ENCODE measurements at places on chromosomes 1 and 21.
A peak's percentile ranks its signal among the peaks of the same experiment; 100 is the strongest.

- DNase-seq, result no peak
Observed at GRCh38 chr1:179770887-179771502, 27.9 kb downstream of the FAM163A start.

- peak; percentile 52 for DNase-seq
Observed at GRCh38 chr1:235018161-235018560, 110.5 kb downstream of the TOMM20 start.

GRCh38 chr1:22331618-22332423 is 119.8 kb upstream of the ZBTB40 start:
- DNase-seq, result no peak

GRCh38 chr1:44842862-44843655 is at the start of gene PTCH2:
TSS of gene PTCH2 (minus strand) at chr1:44843253. CDS start at chr1:44842932, 321 bp downstream.
- DNase-seq, result peak; percentile 29

DNA sequence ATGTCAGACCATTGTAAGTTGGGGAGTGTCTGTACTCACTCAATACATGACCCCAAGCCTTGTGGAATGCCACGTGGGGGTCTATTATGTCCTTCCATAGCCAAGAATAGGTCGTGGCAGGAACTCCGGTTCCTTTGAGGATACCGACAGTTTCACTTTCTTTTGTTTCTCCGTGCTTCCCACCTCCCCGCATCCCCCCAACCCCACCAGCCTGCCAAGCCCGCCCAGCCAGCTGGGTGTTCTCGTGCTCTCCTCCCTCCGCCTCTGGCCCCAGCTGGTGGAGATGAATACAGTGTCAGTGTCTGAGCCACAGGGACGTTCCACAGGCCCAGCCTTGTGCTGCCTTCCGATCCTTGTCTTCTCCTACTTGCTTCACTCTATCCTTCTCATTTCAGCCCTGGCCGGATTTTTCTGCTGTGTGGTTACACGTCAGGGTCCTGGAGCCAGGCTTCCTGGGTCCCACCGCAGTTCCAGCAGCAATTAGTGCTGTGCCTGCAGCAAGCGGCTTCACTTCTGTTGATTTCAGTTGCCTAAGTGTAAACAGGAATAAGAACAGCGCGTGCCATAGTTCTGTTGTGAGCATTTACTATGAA is 4.1 kb upstream of the AGTRAP start:
- no peak for DNase-seq

GRCh38 chr1:24717887-24718650 is 27.2 kb upstream of the CLIC4 start:
- DNase-seq, result no peak

DNA sequence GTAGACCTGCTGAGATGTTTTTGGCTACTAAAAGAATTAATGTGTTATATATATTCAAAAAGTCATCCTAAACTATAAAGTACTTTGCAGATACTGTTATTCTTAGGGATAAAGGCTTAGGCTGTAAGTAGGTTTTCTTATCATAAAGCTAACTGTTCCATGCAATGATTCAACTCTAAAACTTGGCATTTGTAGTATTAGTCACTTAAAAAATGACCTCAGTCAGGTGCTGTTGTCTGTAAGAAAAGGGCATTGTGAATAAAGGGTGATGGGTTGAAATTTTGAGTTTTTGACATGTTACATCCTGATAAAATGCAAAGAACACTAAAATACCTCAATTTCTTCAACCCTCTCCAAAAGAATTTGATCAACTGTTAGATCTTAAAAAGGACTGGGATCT is 32.9 kb downstream of the ADCY10 start:
- DNase-seq, result peak; percentile 39

GRCh38 chr21:21612466-21612865 is 614.3 kb downstream of the NCAM2 start:
- DNase-seq, result peak; percentile 91

DNA sequence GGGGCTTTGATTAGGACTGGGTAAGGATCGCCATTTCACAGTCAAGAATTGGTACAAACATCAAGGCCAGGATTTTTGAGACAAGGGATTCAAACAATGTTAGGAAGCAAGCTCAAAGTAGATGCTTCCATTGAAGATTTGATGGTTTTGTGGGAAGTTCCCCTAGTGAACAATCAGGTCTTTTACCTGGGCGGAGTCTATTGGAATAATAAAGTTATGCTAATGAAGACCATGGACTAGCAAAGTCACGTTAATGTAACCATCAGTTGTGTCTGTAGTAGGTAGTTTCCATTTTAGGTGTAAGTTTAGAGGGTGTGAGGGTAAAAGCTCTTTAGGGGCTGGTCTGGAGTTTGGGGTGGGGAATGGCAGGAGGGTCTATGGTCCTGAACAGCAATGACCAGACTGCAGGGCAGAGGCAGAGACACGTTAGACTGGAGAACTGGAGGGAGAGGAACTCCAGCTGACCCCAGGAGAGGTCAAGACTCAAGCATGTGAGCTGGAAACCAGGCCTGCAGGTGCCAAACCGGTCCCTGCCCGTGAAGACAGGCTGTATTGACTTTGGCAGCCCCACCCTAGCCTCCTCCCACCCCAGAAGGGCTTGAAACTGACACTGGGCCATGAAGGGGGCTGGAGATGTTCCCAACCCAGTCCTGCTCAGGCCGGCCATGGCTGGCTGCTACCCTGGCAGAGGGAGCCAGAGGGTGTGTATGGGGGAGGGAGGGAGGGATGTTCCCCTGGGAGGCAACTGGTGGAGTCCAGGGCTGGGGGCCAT is 36.0 kb upstream of the GPR37L1 start:
- DNase-seq, result no peak

- DNase-seq, result peak; percentile 73
Observed at GRCh38 chr1:212161231-212161781, 123.9 kb upstream of the PPP2R5A start.

DNA sequence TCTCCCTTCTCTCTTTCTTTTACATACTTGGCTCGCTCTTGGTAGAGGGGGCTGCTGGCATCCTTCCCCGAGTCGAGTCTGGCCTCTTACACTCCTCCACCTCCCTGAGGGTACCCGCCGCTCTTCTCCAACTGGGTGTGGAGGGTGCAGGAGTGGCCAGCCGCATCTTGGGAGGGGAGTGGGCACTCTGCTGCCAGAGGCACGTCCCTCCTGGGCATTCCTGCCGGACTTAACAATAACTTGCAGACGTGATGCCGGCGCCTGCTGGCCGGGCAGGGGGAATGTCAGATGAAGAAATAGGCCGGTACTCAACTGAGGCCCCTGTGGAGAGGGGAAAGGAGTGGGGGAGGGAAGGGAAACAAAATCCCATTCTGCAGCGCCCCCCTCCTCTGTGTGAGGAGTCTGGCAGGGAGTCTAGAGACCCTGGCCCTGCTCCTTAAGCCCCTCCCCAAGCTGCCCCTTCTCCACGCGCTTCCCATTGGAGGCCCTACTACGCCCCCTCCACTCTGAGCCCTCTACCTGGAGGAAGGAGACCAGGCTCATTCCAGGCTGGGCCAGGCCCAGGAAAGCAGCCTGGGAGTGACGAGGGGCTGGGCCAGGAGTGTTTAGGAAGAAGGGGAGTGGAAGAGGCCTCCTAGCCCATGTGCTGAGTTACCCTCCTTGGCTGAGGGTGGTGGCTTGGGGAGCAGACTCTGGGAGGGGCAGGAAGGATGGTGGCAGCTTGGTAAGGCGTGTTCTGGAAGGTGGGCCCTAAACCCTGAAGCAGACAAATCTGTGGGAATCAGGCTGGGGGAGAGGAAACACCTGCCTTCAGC is 1.8 kb downstream of the ATP2B4 start:
- no peak for DNase-seq

DNA sequence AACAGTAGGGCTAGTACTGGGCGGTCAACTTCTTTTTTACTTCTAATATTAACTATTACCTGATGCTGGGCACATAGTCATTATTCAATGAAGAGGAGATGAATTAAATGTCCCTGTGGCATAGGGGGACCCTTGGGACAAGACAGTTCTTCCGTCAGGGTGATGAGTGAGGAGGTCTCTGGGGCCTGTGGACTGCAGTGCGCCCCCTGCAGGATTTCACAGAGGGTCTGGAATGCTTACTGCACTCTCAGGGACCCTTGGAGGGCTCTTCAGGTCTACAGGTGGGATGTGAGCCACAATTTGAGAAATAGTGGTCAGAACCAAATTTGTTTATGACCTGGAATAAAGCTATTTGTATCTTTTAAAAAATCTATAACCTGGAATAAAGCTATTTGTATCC is 149.4 kb downstream of the FAM78B start:
- DNase-seq, result no peak

GRCh38 chr21:25980710-25981109 is 189.9 kb downstream of the APP start:
- DNase-seq, result no peak

DNA sequence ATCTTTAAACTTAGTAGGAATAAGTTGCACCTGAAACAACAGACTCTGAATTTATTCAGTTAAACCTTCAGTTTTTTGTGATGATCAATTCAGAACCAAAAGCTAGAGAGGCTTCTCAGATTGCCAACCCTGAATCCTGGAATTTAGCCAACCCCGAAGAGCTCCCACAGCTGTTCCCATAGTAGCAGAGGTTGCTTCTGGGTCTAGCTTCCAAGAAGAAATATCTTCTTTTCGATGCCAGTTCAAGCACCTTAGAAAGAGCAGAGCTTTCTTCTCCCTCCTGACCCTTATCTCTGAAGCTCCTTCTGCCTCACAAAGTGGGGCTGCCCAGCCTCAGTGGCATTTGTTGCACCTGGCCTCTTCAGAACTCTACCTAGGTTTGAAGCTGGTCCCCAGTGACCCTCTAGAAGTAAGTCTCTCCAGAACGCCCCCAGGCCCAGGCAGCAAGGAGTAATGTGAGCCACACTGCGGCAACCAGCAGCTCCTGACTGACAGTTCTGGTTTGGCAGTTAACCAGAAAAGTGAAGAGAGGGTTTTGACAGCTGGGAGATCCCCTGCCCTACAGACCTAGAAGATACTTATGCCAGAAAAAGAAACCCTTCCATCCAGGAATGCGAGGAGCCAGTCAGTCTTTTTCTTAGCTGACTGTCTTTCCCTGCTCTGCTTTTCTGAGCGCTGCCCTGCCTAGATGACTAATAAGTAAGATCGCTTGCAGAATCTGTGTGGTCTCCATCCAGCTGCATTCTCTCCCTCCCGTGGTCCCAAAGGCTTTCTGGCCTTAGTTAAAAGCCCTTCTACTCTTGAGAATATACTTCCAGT is 165.9 kb downstream of the ADGRL4 start:
- no peak for DNase-seq

- DNase-seq, result peak; percentile 51
Observed at GRCh38 chr1:222798116-222798515, 16.7 kb upstream of the DISP1 start.

GRCh38 chr1:212782422-212783154 is 9.0 kb downstream of the NSL1 start:
- DNase-seq, result peak; percentile 2

DNA sequence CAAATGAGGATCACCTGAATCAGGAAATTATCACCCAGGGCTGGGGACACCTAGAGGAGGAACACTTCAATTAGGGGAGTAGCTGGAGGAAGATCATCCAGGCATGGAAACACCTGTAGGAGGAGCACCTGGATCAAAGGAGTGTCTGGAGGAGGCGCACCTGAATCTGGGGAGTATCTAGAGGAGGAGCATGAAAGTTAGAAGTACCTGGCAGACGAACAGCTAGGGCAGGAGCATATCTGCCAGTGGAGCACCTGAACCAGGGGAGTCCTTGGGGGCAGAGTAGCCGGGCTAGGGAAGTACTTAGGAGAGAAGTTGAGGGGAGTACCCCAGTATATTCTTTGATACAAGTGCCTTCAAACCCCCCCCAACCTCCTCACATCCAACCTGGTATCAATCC is 1.3 kb downstream of the C1orf210 start:
- no peak for DNase-seq

GRCh38 chr21:30434033-30434631 is 4.1 kb downstream of the KRTAP13-4 start:
- DNase-seq, result no peak

- no peak for DNase-seq
Observed at GRCh38 chr1:228786361-228787129, 51.3 kb downstream of the RHOU start.

- DNase-seq, result no peak
Observed at GRCh38 chr1:57866998-57867397, 443.1 kb upstream of the DAB1 start.

DNA sequence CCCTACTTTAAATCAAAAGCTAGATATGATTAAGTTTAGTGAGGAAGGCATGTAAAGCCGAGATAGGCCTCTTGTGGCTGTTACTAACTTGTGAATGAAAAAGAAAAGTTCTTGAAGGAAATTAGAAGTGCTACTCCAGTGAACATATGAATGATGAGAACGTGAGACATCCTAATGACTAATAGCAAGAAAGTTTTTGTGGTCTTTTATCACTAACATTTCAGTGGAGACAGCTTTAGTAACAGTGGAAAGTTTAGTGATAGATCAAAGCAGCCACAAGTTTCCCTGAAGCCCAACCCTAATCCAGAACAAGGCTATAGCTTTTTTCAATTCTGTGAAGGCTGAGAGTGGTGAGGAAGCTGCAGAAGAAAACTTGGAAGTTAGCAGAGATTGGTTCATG is 73.6 kb upstream of the LRRC8B start:
- DNase-seq, result no peak

DNA sequence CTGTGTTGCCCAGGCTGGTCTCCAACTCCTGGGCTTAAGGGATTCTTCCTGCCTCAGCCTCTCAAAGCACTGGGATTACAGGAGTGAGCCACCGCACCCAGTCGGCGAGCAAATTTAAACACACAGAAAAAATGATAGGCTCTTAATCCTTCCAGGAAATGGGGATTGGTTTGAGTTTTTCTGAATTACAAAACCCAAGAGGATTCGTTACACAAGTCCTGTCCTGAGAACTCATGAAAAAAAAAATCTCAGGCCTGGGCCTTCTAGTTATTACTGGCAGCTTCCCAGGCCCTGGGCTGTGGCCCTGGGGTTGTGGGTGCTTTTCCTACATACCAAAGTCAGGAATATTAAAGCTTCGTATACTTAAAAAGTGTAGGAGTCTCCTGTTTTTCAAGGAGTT is 6.3 kb upstream of the IFNGR2 start:
- DNase-seq, result peak; percentile 88

GRCh38 chr1:223110952-223111351 is 32.1 kb downstream of the TLR5 start:
- DNase-seq, result no peak

GRCh38 chr1:12616709-12617373 is 1.2 kb downstream of the DHRS3 start:
- no peak for DNase-seq
